Stimulated activated CD4-positive, alpha-beta T cell treated with anti-CD3 and anti-CD28 coated beads, Interleukin-12 subunit alpha, Interleukin-12 subunit beta, amount 100 ng/mL, for 48 hours (primary cell): ENCODE measurements at places on chromosomes 4 and X.
A peak's percentile ranks its signal among the peaks of the same experiment; 100 is the strongest.

GRCh38 chr4:93810340-93810992, 18.1 kb upstream of the ATOH1 start:
- DNase-seq = no peak

DNA sequence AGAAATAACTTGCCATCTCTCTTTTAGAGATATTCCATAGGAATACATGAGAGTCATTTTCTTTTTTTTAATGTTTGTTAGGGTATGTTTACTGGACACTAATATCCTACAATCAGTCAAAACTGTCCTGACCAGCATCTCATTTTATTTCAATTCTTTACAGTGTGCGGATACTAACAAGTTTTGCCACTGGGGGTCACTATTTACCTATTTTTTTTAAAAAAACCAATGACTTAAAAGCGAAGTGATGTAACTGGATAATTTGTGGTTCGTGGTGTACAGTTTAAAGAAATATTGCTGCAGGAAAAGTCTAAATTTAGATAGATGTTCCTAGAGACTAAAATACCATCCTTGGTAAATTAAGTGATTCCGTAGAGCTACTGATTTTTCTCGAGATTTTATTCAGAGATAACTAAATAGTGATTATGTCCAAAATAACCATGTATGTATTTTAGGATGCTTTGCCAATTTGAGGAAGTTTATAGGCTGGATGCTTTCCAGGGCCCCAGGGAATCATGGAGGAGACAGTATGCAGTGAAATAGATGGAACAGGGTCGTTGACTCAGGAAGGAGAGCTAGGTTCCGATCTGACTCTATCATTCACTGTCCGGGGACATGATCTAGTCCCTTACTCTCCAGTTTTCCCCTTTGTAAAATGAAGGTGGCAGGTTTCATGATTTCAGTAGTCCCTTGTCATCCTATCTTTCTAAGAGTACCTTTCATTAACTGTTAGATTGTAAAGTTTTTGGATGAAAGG, 34.0 kb upstream of the GNPDA2 start:
- peak; percentile 20 for DNase-seq

DNA sequence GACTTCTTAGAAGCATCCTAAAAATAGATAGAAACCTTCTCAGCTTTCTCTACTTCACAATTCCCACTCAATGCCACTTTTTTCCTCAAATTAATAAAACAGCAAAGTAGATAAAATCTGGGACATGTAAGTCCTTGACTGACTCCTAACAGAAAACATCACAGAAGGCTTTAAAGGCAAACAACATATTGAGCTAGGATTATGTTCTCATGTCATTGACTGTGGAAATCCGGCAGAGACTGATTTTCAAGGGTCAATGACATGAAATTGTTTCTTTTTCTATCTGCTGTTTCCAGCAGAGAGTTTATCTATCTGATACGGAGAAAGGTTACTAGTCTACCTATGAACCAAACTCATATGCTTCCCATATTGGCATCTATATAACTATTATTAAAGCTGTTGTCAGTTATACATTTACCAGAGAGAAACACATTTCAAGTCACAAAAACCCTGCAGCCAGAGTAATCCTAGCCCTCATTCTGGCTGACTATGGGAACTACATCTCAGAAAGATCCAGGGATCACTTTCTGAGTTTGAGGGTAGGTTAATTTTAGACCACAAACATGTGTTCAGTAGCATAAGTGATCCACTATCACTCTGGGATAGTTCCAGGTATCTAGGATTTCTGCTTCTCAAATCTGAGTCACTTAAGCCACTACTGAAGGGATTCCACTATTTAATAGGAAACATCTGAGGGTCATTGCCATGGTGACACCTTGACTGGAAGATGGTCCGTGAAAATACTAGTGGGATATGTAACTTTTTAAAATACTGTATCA, 147.6 kb downstream of the PPP3CA start:
- no peak for DNase-seq

GRCh38 chrX:6131287-6131686, 97.4 kb downstream of the NLGN4X start:
- DNase-seq = no peak

DNA sequence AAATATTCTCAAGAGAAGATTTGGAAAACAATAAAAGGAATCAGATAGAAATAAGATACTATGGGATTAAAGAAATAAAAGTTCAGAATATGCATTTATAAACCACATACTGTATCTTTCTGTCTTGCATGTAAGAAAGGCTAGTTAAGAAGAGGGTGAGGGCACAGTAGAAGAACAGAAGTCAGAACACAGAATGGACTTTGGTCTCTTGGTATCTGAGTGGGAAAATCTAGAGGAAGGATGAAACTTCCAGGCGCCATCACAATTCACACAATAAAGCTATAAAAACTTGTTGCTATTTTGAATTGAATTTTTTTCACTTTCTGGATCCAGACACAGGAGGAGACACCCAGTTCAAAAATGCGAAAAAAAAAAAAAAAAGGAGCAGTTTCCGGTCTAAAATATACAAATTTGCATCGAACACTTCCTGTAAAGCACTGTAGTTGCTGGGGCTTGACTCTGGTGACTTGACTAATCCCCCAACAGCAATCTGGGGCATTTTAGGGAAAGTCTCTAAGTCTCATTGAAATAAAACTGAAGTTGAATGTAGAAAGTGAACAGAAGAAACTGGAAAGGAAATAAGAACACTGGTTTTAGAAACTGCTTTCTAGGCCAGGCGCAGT, 8.1 kb upstream of the NAAA start:
- DNase-seq = no peak

GRCh38 chrX:2351999-2352995, 148.5 kb downstream of the DHRSX start:
- no peak for DNase-seq

DNA sequence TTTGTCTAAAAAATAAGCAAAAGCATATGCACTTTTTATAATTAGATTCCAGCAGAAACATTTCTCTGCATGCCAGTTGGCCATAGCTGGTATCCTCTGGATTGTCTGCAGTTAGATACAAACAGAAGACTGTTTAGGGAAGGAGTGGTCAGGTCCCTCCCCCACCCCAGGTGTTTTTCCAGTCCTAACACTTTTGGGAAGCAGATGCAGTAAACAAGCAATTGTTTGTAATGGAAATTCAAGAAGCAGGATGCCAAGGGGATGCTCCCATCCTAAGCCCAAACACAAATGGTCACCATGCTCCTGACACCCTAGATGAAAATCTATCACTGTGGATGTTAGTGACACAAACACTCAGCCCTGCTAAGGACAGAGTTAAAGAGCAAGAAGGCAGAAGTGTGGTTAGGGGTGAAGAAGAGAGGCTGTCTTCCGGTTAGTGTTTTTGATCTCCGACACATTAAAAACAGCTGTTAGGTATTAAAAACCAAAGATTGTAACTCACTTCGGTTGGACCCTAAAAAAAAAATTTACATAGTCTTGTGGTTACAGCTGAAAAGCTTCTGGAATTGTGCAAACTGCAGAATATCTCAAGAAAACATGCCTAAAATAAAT, 7.9 kb downstream of the LEF1 start:
- DNase-seq = no peak

DNA sequence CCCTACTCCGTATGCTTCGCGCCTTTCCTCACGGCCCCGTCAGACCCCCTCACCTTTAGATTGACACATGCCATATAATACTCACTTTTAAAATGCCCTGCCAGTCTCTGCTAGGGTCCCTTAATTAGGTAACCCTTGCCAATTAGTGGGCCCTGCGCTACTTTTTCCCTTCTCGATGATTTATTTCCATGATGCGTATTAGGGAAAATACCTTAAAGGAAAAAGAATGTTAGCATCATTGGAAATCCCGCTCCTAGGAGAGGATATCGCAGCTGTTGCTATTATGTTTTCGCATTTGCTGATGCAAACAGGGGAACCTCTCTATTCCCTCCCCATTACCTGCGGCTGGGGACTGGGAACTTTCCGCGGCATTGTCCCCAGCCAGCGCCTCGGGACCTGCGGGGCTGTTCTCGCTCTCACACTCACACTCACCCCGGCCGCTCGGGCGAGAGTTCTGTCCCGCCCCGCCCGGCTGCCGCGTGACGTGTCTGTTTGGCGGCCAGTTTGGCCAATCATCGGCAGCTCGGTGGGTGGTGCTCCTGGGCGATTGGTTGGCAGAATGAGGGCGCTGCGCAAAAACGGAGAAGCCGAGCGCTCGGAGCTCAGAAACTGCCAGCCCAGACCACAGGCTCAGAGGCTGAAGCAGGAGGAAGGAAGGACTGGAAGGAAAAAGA, at the start of gene PCDH10:
Gene PCDH10 (plus strand): TSS at position 605 of the 674 bp plus-strand sequence. CDS start 847 bp downstream, outside the sequence.
- DNase-seq = peak; percentile 18

DNA sequence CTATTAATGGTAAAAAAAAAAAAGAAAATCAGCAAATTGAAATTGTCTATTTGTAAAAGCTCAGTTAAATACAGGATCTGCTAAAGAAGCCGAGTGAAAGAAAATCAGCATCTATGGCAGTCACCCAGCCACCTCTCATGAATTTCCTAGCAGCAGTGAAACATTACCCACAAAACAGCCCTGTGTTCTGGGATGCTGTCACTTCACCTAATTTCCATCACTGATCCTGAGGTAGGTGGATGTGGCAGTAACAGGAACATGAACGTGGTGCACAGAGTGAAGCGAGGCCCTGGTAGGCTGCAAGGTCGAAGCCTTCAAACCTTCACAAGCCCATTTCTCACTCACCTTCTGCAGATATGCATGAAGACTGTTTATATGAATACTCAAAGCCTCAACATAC, 65.2 kb downstream of the RXFP1 start:
- DNase-seq = no peak

DNA sequence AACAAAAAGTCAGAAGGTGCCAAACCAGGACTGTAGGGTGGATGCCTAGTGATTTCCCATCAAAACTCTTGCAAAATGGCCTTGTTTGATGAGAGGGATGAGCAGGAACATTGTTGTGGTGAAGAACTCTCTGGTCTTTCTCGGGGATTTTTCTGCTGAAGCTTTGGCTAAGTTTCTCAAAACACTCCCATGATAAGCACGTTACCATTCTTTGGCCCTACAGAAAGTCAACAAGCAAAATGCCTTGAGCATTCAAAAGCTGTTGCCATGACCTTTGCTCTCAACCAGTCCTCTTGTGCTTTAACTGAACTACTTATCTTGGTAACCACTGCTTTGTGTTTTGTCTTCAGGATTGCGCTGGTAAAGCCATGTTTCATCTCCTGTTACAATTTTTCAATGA, 3.0 kb upstream of the SEC31A start:
- DNase-seq = no peak

DNA sequence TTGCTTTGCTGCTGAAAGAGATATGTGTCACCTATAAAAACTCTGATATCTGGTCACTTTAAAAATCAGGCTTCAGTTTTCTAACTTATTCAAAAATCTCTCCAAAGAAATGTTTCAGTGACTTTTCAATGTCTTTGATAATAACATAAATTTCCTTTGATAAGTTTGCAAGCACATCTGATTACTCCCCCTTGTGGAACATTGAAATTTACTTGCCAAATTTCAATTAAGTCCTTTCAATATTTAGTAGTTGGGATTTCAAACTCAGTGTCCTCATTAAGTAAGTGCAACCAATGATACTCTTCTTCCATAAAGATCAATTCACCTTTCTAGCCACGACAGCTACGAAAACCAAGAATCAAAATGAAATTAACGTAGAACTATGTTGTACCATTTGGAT, 151.3 kb upstream of the FAM47C start:
- no peak for DNase-seq

DNA sequence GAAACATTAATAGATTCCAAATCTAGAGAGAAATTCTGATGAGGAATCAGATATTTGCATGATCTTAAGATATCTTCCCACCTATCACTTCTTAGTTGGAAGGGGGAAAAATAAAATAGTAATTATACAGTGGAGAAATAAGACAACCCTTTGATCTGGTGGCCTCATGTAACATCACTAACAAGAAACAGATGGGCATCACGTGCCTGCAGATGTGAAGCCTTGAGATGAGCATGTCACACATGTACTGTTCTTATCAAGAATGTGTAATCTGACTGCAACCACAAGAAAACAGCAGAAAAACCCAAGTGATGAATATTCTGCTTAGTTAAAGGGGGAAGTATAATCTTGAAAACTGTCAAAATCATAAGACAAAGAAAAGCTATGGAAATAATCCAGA, 31.4 kb upstream of the NKX6-1 start:
- DNase-seq = no peak

DNA sequence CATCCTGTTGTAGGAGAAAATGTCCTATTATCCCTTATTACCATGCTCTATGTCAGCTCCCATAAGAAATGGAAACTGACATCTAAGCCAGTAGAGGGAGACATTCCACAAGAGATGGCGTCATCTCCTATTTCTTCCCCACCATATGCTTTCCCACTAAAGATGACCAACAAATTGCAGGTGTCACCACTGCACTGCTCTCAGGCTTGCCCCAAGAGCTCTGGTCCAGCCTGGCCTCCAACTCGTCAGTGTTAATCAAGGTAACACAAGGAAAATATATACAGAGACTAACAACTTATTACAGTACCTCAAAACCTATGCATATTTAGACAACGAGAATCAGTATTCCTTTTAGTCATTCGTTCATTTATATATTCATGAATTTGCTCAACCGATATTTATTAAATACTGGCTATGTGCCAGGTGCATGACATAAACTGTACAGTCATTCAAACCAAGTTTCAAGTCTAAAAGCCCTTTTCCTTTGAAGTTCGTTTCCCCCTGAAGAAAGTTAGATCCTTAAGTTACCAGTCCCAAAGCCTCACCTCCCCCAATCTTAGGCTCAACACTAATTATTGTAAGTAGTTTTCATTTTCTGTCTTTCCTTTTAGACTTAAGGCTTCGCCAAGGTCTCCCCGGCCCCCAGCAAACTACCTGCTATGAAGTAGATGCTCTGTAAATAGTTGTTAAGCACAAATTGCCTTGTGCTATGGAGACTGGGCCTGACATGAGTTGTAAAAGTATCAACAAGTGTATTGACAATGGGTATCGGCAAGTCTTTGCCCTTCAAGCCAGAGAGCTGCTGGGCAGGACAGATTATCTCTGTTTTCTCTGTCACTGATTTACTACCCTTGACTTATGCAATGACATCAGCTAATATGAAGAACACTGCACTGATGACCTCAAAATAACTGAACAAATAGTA, 3.1 kb upstream of the FGB start:
- DNase-seq = no peak

GRCh38 chr4:177119021-177119471, 190.6 kb upstream of the NEIL3 start:
- no peak for DNase-seq

DNA sequence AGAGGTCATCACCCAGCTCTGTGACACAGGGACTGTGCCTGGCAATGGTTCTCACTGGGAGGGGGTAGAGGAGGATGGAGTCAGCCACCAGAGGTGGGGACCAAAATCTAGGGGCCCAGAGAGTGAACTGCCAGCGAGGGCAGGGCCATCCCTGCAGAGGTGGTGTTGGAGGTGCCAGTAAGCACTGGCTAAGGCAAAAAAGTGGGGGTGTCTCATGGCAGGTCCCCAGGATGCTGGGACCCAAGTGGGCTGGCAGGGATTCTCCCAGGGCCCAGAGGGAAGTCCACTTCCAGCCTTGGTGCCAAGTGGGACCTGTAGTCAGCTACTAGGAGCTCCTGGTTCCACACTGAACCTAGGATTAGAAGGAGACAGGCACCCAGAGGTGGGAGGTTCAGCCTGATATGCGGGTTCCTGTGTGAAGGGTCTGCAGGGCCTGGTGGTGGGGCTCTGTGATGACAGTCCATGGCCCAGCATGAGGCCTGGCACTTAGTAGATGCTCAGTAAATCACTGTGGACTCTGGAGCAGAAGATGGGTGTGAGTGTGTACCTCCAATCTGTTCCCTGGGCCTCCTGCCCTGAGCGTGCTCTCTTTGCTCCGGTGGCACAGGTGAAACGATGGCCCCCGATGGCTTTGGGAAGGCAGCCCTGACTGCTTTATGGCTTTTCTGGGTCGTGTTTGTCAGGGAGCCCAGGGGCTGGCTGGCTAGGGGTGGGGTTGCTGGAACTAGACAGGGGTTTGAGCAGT, 81.5 kb downstream of the PSAPL1 start:
- no peak for DNase-seq

GRCh38 chr4:154491341-154492271, at the start of gene DCHS2:
Gene DCHS2, minus strand, starts transcription at chr4:154491799. Its CDS starts 444 bp downstream, at chr4:154491355.
- DNase-seq = no peak
